ENCODE measurements at places on chromosomes 2 and 18.

GRCh38 chr2:227761740-227762476 is 16.2 kb downstream of the SCYGR8 start:
- DNase-seq = no peak

- DNase-seq = no peak
These were observed 16.0 kb upstream of the TSPYL6 start for GRCh38 chr2:54271843-54272627.

- DNase-seq = no peak
These were observed 79.0 kb downstream of the PIGN start for GRCh38 chr18:62107881-62108280.

DNA sequence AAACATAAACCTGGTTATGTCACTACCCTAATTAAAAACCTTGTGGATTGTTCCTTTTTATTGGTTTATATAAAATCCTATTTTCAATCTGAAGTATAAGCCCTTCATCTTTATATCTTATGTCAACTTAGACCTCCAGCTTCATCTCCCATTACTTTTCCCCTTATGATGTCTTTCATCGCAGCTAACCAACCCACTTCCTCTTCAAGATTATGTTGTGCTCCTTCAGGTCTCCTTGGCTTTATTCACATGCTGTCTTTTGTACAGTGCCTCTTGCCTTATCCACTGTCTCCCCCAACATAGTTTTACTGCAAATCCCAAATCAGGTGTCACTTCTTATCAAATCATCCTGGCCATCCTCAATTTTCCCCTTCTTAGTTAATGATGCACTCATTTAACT is 25.9 kb downstream of the MBD5 start:
- no peak for DNase-seq

GRCh38 chr18:31610286-31611205 is 18.9 kb downstream of the TTR start:
- DNase-seq = no peak

DNA sequence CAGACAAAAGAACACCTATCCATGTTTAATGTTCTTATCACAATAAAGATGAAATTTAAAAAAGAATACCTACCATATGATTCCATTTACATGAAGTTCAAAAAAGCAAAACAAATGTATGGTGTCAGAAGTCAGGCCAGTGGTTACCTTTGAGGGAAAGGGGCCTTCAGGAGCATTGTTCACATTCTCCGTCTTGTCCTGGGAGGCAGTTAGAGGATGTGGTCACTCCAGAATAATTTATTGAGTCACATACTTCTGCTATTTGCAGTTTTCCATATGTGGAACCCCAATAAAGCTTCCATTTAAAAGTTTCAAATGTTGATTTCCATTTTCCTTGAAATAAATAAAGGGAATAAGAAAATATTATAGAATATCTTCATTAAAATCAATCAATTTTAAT is 41.6 kb upstream of the POU3F3 start:
- no peak for DNase-seq

DNA sequence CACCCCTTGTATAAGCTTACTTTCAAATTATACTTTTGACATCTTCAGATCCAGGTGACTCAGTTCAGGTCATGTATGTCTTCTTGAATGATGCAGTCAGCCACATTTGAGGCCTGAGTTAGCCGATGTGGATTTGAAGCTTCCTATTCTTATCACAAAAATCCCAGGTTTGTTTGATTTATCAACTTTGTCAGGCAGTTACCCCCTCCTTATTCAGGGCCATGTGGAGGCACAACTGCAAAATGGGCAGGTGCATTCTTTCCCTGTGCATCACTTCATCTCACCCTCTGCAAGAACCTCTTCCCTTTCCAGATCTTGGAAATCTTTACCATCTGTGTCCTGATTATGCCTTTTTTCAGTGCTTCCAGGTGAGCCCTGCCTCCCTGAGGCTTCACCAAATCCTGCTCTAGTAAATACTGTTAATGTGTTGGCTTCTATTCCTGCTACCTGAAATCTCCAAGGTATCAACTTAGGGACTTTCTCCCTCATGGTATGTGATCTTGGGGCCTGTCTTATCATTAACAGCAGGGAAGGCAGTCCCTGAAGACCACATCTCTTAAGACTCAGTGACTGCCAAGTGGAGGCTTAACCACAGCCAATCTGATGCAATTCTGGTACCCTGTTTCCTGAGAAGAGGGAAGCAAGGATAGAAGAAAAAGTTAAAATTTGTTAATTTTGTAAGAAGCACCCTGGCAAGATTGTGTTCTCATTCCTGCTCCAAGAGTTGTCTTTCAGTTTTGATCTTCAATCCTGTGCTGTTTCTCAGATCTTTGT is 9.4 kb upstream of the ARHGAP28 start:
- DNase-seq = no peak

GRCh38 chr18:53943326-53943860 is 281.1 kb downstream of the MBD2 start:
- DNase-seq = no peak

GRCh38 chr2:3129867-3130266 is 247.8 kb downstream of the EIPR1 start:
- no peak for DNase-seq

DNA sequence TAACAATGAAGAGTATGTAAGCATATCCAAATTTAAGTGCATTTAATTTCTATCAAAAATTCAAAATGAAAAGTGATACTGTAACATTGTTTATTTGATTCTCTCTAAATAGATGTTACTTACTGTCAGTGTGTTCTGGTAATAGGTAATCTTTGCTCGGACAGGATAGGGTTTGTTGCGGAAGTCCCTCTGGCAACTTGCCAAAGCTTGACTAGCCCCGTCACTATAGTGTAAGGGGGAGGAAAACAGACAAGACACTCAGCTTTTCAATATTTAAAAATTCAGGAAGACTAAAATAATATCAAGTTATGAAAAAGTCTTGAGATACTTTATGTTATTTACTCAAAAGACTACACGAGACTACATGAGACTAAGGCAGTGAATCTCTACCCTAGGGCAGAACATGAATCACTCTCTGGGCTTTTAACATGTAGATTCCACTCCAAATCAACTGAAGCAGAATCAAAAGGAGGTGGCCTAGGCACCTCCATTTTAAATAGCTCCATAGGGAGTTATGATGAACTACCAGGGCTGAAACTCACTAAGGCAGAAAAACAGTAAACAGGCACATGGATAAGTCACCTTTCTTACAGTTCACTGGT is 5.9 kb downstream of the LMAN1 start:
- no peak for DNase-seq

GRCh38 chr2:235597081-235597615 is 103.3 kb downstream of the AGAP1 start:
- no peak for DNase-seq

DNA sequence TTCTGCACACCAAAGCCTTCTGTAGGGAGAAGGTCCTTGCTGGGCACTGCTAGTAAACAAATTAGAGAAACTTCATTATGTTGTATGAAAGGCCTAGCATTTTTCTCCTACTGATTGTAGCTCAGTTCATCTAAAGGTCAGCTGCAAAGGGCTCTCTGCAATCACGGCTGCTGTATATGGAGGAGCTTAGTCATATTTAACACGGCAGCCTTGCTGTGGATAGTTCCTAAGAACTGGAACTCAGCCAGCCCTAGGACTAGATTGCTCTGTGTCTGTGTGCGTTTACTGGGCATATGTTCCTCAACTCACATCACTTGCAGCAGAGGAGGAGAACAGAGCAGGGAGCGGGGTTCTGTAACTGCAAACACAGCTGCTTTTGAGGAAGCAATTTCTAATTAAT is 1103.9 kb upstream of the KLHL29 start:
- DNase-seq = no peak

DNA sequence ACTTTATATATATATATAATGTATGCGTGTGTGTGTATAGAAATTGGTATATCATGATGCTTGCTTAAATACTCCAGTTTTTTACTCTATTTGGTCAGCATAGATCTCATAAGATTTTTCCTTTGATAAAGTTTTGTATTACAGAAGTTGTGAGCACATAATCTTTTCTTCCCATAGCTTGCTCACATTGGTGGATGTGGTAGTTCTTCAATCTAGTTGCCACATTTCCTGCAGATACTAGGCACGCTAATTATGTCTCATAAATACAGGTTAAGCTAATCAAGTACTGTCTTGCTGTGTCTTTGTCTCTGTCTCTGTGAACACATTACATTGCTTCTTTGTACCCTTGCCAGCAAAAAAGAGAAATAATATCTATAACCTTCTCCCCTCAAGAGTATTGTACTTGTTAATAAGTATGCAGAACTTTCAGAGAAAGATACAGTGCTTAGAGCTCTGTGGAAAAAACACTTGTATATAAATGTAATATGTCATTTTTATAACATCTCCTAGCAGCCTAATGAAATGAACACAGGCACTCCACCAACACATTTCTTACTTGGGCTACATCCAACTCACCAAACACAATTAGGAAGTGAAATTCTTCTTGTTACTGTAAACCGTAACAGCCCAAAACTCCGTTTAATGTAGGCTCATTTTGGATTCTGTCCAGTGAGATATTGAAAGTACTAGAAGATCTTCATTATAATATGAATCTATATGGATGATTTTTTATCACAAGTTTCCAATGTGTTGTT is 306.7 kb upstream of the SLC8A1 start:
- no peak for DNase-seq

DNA sequence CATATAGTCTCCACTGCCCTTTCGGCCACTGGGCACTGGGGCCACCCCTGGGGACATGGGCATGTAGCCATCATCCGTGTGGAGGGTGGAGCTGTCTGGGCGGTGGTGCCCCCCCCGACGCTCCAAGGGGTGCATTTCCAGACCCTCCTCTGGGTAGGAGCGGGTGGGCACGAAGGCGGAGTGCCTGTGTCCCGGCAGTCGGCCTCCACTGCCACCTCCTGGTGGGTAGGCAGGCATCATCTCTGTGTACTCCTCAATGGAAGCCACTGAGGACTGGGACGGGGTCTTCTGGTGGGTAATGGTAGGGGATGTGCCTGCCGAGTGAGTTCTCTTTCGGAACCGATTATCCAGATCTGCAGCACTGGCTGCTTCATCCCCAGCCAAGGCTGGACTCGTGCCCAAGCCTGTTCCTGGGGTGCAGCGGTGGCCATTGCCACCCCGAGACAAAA is 2.8 kb downstream of the IRS1 start:
- DNase-seq = no peak

GRCh38 chr2:207408086-207408794 is 121.5 kb upstream of the CREB1 start:
- no peak for DNase-seq

- no peak for DNase-seq
These were observed 69.2 kb upstream of the EPHA4 start for GRCh38 chr2:221641181-221641871.

GRCh38 chr2:80490964-80491363 is 186.4 kb upstream of the LRRTM1 start:
- no peak for DNase-seq
